ENCODE measurements at places on chromosomes 5 and 9. TPM values are rescaled to one million over a fixed set of nuclear protein-coding genes. Genes with fewer than 3 reads are reported as not detected.

SLCO6A1 gene
- total RNA-seq: not detected

CSNK1A1 gene
- total RNA-seq: 192 TPM

TICAM2 gene
- 0.52 TPM for total RNA-seq

IL13 gene
- total RNA-seq: not detected

ARID3C gene
- total RNA-seq: not detected

ZNF474 gene
- not detected for total RNA-seq

ARL15 gene
- total RNA-seq: 17.7 TPM

WNK2 gene
- not detected for total RNA-seq

NR4A3 gene
- 48.2 TPM for total RNA-seq

DOLPP1 gene
- total RNA-seq: 8.0 TPM

SAPCD2 gene
- total RNA-seq: 0.39 TPM

CARD9 gene
- 1.9 TPM for total RNA-seq

DAB2IP gene
- not detected for total RNA-seq

NUTM2F gene
- total RNA-seq: not detected

FCN2 gene
- not detected for total RNA-seq

MARCHF11 gene
- total RNA-seq: not detected

EPB41L4A gene
- 1.4 TPM for total RNA-seq

OMD gene
- total RNA-seq: not detected

PROB1 gene
- 0.72 TPM for total RNA-seq

TOMM5 gene
- 34.3 TPM for total RNA-seq

ANKRD18A gene
- total RNA-seq: 22.3 TPM

GDNF gene
- not detected for total RNA-seq

SARDH gene
- 6.8 TPM for total RNA-seq

PKD2L2 gene
- total RNA-seq: not detected

TAF11L2 gene
- total RNA-seq: not detected

NPR3 gene
- total RNA-seq: 0.50 TPM

CDH9 gene
- total RNA-seq: not detected

EQTN gene
- not detected for total RNA-seq

ORM2 gene
- total RNA-seq: not detected

RGS3 gene
- 22.0 TPM for total RNA-seq

C9orf153 gene
- 0.92 TPM for total RNA-seq

HTR1A gene
- total RNA-seq: not detected

IFNK gene
- total RNA-seq: not detected

PLCXD3 gene
- total RNA-seq: not detected

CHSY3 gene
- total RNA-seq: not detected

TRIM36 gene
- 0.40 TPM for total RNA-seq

PRRX2 gene
- total RNA-seq: not detected

FIBCD1 gene
- not detected for total RNA-seq

ANKRD31 gene
- total RNA-seq: 0.37 TPM

GPR21 gene
- total RNA-seq: not detected

EIF4E1B gene
- total RNA-seq: not detected
